ENCODE measurements at places on chromosomes 7 and 10.

GRCh38 chr10:123150986-123151736 is 3.0 kb upstream of the BUB3 start:
- no peak for DNase-seq

GRCh38 chr10:24866604-24867583 is 85.5 kb downstream of the PRTFDC1 start:
- DNase-seq: no peak

DNA sequence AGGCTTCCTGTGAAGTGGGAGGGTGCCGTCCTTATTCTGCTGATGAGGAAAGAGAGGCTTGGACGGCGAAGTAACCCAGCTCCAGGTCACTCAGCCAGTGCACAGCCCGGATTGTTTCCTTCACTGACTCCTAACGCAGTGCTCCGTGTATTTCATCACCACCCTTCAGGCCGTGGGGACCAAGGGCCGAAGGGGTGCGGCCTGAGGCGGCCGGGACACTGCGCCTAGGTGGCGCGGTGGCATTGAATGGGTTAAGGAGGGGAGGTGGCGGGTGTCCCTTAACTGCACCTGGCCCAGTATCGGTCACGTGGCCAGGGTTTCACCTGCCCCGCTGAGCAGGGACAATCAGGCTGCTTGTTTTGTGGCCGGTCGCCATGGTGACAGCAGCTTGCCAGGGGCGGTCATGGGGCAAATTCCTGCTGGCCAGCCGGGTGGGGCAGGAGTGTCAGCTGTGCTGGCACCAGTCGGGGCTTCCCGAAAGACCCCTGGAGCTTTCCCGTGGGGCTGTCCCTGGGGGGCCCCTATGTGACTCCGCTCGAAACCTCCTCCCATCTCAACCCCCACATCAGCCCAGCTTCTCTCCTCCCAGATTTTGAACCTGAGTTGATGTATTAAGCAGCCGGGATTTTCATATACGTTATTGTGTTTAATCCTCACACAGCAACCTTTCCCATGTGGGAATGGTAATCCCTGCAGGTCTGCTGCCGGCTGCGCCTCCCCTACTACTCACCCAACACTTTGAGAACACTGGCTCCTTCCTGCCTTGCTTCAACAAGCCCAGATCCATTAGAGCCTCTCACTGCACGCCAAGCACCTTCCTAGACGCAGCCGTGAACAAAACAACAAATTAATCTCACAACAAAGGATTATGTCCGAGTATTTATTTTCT is 4.4 kb upstream of the ABHD11 start:
- DNase-seq: no peak

- no peak for DNase-seq
Observed at GRCh38 chr7:87413951-87414793, 61.3 kb downstream of the ABCB4 start.

DNA sequence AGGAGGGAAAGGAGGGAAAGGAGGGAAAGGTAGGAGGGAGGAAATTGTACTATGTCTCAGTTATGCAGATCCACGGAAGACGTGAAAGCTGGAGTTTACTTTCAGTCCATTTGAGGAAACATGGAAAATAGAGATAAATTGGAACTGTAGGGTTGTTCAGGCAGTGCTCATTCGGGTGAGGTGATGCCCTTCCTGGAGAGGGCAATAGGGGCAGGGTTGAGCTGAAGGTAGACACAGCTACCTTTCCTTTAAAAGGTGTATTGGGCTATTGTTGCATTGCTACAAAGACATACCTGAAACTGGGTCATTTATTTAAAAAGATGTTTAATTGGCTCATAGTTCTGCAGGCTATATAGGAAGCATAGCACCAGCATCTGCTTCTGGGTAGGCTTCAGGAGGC is 116.9 kb upstream of the PLXDC2 start:
- DNase-seq: no peak

DNA sequence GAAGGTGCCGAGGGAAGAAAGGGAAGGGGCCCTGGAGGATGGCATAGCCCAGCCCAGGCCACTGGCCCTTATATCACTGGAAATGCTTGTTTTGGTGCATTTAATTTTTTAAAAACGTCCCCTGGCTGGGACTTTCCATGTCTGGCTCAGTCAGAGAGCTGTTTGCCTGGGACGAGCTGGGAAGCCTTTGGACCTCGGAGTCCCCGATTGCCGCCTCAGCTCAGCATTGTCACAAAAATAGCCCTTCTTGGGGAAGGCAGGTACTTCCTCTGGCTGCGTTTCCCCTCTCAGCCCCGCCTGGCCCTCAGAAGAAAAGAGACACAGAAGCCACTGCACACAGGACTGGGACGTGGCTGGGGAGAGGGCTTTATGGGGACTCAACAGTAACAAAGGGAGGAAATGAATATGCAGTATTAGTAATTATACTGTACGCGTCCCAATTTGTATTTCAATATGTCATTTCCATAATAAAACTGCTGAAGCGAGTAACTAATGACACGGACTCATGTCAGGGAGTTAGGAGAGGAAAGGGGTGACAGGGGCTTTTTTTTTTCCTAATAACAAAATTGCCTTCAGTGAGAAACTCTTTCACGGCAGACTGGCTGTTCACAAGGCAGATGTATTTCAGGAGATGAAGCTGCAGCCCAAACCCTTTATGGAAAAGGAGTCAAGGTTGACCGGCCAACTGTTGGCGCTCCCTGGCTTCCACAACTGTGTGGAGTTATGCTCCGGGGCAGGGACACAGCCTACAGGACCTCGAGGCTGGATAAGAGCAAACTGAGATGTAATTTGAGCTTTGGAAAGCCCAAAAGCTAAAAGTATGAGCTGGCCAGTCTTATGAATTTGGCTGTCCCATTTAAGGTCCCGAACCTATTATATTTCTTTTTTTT is 31.0 kb upstream of the MXI1 start:
- no peak for DNase-seq

DNA sequence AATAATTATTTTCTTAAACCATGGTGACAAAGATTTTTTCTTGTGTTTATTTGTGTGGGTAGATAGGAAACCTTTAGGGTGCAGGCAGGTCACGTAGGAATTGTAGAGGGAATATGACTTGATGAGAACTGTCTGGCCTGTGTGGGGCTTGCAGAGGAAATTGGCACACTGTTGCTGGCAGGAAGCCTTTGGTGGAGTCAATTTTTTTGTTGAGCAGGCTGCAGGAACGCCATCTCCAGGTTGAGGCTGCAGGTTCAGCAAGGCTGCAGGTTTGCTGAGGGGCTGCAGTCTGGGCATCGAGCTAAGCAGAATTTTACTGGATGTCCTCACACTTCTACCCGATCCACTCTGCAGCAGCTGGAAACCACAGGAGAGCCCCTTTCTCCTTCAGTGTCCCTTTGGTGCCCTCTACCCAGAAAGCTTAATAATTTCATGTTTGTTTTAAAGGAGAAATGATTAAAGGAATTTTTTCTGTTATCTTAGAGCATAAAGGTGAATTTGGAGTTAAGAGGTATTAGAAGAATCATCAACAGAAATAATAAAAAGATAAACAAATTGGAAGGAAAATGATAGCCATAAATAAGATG is 37.0 kb downstream of the TBC1D12 start:
- no peak for DNase-seq

Data from stimulated activated CD8-positive, alpha-beta memory T cell treated with anti-CD3 and anti-CD28 coated beads, Interleukin-4, amount 100 ng/mL, for 24 hours (primary cell).